ENCODE measurements at places on chromosomes 16 and 17.

GRCh38 chr17:34990921-34991365 lies 10.6 kb downstream of the LIG3 start:
- DNase-seq = no peak

- no peak for DNase-seq
These were observed 5.7 kb downstream of the SULT1A1 start for GRCh38 chr16:28604186-28604565.

- DNase-seq = no peak
These were observed 1.4 kb upstream of the ABR start for GRCh38 chr17:1180958-1181752.

GRCh38 chr16:77679901-77680300 lies 42.4 kb upstream of the NUDT7 start:
- no peak for DNase-seq

Measured in activated CD4-positive, alpha-beta T cell treated with anti-CD3 and anti-CD28 coated beads, Interleukin-10, Interleukin-2, amounts not matched to agents 100 ng/mL and 50 ng/mL, durations not matched to agents 16 hours and 8 hours (primary cell).